Fibroblast of skin of right biceps (primary cell): ENCODE measurements at places on chromosomes 1 and 21.

GRCh38 chr1:175735144-175735543 lies 8.3 kb downstream of the TNR start:
- DNase-seq: no peak

- DNase-seq: no peak
These were observed 13.4 kb downstream of the CLEC20A start for GRCh38 chr1:178483251-178483957.

GRCh38 chr1:22476566-22476965 lies 24.9 kb downstream of the ZBTB40 start:
- no peak for DNase-seq

DNA sequence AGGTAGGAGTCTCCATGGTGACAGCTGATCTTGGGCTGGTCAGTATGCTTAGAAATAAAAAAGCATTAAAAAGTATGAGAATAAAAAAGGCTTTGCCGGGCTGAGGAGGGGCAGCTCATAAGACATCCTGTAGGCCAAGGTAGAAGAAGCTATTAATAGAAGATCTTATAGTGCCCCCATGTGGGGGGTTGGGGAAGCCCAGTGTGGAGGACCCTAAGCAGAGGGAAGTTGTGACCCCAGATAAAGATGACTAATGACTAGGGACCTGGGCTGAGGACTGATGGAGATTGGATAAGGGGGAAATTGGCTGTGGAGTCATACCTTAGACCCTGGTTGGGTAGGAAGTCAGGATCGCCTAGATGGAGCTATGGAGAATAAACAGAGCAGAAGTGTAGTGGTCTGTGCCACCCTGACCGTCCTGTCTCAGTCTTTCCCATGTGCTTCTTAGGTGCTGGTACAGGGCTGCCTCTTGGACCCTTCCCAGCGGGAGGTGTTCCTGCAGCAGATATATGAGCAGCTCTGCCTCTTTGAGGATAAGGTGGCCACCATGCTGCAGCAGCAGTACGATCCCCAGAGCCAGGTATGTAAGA lies 25.0 kb downstream of the SZT2 start:
- peak; percentile 57 for DNase-seq

DNA sequence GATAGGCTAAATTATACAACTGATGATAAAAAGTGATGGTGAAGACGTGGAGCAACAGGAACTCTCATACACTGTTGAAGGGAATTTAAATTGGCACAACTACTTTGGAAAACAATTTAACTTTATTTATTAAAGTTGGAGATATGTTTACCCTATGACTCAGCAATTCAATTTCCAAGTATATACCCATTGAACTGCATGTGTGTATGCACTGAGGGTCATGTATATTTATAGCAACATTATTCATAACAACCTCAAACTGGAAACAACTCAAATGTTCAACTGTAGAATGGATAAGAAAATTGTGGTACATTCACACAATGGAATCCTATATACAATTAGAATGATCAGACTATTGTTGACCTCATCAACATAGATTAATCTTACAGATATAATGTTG lies 16.5 kb upstream of the BCAS2 start:
- peak; percentile 9 for DNase-seq

- DNase-seq: no peak
These were observed 355.1 kb upstream of the RUNX1 start for GRCh38 chr21:35404247-35404646.

DNA sequence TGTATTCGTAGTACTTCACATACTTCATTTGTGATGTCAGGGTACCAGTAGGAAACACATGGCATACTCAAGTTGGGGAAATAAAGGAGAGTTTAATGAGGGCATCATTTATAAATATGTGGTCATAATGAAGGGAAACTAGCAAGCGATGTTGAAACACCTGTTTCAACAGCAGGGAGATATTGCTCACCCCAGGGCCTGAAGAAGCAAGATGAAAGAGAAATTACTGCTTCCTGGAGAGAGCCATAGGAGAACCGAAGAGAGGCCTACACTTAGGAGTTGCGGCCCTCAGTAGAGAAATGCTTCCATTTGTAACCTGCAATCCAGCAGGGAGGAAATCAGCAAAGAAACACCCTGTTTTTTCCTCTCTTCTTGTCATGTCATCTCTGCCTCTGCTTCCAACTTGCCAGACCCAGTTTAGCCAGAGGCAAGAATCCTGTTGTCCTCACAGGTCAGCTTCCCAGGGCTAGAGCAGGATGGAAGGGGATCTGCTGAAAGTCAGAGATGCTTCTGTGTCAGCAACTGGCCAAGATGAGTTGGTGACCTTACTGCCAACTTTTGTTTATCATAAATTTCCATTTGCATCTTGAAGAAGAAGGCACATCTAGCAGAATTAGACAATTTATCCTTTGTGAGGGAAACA lies 67.6 kb upstream of the TSPAN2 start:
- DNase-seq: no peak

GRCh38 chr1:222099746-222100145 lies 357.9 kb upstream of the DUSP10 start:
- no peak for DNase-seq

- no peak for DNase-seq
These were observed 182.9 kb upstream of the ATP1B1 start for GRCh38 chr1:168923521-168924136.

DNA sequence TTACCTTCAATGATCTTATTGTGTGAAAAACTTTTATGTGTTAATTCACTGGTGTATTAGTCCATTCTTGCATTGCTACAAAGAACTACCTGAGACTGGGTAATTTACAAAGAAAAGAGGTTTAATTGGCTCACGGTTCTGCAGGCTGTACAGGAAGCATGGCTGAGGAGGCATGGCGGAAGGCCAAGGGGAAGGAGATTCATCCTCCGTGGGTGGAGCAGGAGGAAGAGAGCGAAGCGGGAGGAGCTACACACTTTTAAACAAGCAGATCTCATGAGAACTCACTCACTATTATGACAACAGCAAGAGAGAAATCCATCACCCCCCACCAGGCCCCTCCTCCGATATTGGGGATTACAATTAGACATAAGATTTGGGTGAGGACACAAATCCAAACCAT lies 44.2 kb upstream of the RGS7 start:
- DNase-seq: no peak

DNA sequence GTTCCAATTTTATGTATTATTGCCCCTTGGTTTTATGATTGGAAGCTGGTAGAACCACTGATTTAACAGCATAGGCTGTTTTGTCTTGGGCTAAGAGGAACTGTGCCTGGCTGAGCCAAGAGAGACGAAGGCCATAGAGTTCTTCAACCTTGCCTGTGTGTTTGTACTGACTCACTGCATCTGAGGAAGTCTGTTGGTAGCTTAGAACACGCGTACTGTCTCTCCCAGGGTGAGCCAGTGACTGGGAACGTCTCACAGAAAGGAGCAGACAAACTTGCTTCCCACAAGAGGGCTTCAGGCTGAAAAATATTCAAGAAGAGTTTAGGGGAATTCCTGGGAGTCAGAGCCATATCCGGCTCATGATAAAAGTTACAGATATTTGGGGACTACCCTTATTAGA lies 14.9 kb downstream of the TMEM51 start:
- DNase-seq: peak; percentile 71

DNA sequence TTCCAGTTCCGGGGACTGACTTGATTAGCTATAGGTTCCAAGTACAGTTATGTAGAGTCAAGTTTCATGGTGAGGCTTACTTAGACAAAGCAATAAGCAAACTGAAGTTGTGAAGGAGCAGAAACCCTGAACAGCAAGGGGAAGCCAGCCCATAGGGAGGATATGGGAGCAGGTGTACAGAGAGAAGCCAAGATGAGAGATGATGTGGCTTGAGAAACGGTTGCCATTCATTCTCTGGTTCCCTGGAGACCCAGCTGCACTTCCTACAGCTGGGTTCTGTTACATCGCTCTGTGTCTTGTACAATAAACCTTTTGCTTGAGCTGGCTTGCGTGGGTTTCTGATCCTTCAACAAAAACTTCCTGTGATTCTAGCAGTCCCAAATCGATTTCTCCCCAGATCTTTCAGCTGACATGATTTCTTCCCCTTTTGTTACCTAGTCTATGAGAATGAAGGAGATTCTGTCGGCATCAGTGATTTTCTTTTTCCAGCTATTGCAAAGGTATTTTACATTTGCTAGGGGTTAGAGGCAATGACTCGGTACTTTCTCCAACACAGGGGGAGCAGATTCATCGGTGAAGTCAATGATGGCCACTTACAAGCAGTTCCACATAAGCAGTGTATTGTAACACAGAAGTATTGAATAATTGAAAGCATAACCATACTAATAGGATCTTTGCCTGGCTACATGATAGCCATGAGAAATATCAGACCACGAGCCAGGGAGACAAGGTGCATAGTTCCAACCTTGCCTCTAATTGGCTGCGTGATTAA lies 67.3 kb downstream of the URB2 start:
- DNase-seq: no peak

DNA sequence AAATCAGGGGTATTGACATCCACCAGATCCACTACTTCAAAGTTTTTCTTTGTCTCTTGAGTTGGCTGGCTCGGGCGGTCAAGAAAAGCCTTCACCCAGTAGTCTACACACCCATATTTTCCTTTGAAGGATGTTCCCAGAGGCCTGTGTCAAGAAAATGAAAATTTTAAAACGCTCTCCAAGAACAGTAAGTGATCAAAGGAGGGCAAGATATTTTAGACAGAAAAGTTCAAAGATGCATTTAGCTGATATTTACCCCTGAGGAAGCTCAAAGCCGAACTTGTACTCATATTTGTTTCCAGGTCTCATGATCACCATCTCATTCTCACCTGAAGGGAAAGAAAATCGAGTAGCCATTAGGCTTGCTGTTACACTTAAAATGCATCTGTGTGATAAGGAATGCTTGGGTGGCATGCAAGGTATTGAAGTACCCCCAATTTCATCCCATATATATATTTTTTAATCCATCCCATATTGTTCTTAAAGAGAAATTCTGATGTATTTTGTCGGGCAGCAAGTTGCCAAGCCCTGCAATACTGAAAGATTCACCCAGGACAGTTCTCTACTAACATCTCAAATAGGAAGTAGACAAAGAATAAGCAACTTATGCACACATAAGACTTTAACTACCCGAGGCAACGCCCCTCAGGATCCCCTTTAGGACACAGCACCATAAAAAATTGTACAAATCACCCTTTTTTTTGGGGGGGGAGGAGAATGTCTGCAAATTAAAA lies 1.1 kb downstream of the TXNIP start:
- DNase-seq: no peak

DNA sequence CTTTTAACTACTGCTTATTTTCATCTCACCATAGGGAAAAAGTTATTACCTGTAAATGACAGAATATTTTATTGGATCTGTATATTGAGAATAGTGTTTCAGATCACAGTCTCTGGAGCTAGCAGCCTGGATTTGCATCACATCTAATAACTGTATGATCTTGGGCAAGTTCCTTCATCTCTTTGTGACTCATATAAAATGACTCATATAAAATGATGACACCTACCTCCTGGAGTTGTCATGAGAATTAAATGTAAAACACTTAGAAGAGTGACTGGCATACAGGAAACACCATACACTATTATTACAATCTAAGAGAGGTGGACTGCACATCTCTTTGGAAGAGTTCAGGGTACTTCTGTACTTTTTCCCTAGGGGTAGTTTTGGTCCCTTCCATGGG lies 421.3 kb downstream of the NEGR1 start:
- peak; percentile 76 for DNase-seq

GRCh38 chr21:16154951-16155635 lies 425.3 kb downstream of the USP25 start:
- DNase-seq: no peak

GRCh38 chr1:204723131-204723787 lies 37.7 kb upstream of the LRRN2 start:
- DNase-seq: no peak

GRCh38 chr1:1040004-1040991 lies 20.4 kb downstream of the AGRN start:
- peak; percentile 87 for DNase-seq

DNA sequence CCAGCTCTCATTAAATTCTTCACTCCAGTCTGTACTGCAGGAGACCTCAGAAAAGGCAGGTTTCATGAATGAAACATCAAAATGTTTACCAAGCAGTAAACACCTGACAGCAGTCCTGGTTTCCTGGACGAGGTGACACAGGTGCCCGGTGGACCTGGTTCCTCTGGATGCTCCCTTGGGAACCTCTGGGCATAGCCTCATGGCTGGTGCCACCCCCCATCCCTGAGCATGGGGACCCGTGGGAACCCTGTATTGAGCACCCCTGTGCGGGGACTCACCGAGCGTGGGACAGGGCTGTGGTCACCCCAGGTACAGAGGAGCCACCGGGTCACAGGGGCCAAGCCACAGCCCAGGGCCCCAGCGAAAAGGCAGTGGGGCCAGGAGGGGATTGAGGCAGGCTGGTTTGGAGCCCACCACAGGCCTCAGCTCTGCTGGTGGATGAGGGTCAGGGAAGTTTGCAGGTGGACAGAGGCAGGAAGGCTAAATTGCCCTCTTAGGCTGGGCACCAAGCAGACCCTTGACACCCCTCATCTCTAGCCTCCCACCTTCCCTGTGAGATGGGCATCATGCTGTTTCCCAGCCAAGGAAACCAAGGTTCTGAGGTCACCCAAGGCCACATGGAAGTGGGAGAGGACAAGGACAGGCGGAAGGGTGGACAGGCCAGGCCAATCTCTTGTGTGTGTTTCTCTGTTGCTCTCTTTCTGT lies 158.4 kb downstream of the PTPRU start:
- no peak for DNase-seq

- DNase-seq: peak; percentile 60
These were observed 129.5 kb upstream of the PRMT6 start for GRCh38 chr1:106926803-106927582.

- no peak for DNase-seq
These were observed 740.6 kb downstream of the KCNT2 start for GRCh38 chr1:195867638-195868037.

- no peak for DNase-seq
These were observed 76.9 kb upstream of the PGBD5 start for GRCh38 chr1:230502996-230503395.

DNA sequence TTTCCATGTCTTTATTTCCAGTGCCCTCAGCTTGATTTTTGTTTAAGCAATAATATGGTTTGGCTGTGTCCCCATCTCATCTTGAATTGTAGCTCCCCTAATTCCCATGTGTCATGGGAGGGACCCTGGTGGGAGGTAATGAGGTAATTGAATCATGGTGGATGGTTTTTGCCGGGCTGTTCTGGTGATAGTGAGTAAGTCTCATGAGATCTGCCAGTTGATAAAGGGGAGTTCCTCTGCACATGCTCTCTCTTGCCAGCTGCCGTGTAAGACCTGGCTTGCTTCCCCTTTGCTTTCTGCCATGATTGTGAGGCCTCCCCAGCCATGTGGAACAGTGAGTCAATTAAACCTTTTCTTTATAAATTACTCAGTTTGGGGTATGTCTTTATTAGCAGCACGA lies 559.6 kb upstream of the ADAMTS5 start:
- DNase-seq: no peak

GRCh38 chr21:26916799-26917198 lies 50.1 kb downstream of the ADAMTS5 start:
- DNase-seq: no peak

DNA sequence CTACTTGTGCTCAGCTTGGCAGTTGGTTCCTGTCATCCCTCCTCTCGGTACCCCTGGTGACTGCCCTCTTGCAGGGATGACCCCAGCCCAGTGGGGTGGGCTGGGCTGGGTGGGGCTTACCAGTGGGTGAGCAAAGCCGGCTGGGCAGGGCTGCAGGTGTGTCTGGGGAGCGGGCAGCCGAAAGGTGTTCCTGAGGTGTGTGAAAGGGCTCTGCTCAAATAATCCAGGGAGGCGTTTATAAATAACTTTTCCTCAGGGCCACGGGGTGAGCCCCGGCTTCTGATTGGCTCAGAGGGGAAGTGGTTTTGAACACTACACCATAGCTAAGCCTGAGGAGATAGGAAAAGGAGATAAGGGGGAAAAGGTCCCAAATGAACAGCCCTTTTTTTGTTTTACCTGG lies at the start of gene SLC26A9:
SLC26A9 (minus strand) TSS at position 212 of the 400 bp plus-strand sequence. CDS start 7,636 bp downstream, outside the sequence.
- no peak for DNase-seq
